ENCODE measurements at places on chromosomes 5 and 9.

DNA sequence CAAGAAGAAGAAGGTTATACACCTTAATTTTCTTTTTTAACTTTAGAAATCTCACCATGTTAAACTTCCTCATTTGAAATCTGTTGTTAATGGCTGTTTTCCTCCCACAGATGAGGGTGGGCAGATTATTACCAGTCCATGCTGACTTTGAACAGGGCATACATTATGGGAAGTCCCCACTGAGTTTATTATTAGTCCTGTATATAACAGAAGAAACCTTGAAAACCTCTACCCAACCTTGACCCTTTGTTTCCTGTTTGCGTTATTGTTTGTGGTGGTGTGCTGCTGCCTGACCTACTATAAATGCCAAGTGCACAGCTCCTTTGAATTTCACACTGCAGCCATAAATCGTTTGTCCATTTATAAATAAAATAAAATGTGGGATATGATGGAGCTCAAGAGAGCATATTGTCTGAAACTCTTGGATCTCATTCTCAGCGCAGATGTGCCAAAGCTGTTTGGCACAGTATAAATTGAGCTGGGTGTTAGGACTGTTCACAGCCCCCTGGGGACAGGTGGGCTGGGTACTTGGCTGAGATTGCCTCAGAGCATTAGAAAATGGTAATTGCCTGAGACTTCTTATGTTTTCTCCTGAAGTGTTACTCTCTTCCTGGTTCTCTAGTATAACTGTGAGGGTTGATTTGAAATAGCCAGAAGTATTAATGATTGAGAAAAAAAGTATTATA is 139.6 kb downstream of the SPATA31D1 start:
- DNase-seq: peak; percentile 83

DNA sequence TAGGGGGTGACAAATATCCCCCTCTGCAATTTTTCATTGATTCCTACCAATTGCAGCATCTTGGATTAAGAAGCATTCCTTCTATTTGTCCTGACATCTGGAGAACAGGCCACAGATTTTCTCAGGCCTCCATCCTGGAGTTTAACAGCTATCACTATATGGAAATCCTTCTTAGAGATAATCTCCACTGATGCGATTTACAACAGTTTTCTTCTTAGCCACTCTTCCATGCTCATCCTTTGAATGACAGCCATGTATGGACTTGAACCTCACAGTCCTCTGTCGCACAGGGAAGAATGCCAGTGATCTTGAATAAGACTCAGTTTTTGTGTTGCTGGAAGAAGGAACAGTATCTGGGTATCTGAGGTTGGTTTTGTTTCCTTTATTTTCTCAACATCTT is 73.2 kb downstream of the PGM5 start:
- no peak for DNase-seq

DNA sequence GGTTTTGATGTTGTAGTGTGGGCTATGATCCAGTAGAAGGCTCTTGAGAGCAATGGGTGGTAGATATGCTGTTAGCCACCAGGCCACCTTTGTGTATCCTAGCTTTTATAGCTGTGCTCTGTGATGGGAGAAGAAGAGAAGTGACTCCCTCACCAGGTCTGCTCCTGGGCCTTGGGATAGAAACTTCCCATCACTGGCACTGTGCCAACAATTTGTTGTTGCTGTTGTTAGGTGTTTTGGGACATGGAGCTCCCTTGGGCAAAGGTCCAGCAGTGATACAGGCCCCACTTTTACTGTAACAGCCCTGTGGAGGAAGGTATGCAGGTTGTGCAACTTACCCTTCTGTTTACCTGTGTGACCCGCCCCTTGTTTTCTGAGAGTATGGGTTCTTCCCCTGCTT is 570.9 kb upstream of the GRIN3A start:
- DNase-seq: no peak

DNA sequence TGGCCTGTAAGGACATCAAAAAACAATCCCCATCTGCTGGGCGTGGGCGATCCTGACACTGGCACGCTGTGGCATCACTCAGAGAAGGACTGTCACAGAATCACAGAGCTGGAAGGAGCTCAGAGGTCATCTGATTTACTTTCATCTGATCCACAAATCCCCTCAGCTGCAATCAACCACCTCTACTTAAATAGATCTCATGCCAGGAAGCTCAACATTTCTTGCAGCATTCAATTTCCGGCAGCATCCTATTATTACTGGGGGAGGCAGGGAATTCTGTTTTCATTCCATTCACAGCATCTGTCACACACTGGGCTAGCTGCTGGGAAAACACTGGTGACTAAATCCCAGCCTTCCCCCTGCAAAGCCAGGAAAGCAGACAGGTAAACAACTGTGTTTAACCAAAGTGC is 38.3 kb downstream of the RETREG1 start:
- peak; percentile 62 for DNase-seq

Measured in NCI-H2171 treated with DMSO at 0.1 percent for 48 hours (cell line).